ENCODE measurements at places on chromosomes 2 and 18. TPM values are rescaled to one million over a fixed set of nuclear protein-coding genes. Genes with fewer than 3 reads are reported as not detected.

The SLC16A14 gene
- total RNA-seq, result 0.72 TPM

The ACMSD gene
- not detected for total RNA-seq

The NTSR2 gene
- not detected for total RNA-seq

The SNRNP27 gene
- 54.4 TPM for total RNA-seq

The ANKRD30B gene
- total RNA-seq, result not detected

The GCG gene
- not detected for total RNA-seq

The OTOF gene
- total RNA-seq, result 59.9 TPM

The SLC35F5 gene
- total RNA-seq, result 25.8 TPM

The SETBP1 gene
- total RNA-seq, result 1.8 TPM

The MSH6 gene
- total RNA-seq, result 89.1 TPM

The COMMD1 gene
- 23.9 TPM for total RNA-seq

The CDK15 gene
- not detected for total RNA-seq

The ALPI gene
- total RNA-seq, result not detected

The LYG1 gene
- total RNA-seq, result 2.4 TPM

The ADAM17 gene
- 24.7 TPM for total RNA-seq

The ITGB6 gene
- total RNA-seq, result not detected

The ASXL3 gene
- total RNA-seq, result not detected

The MAP2 gene
- not detected for total RNA-seq

The TMEM17 gene
- not detected for total RNA-seq

The DSG4 gene
- not detected for total RNA-seq

The NAPG gene
- total RNA-seq, result 29.8 TPM

The FARP2 gene
- 17.7 TPM for total RNA-seq

The TRIM54 gene
- 0.19 TPM for total RNA-seq

The IL36G gene
- not detected for total RNA-seq

The LRRTM1 gene
- total RNA-seq, result not detected

The VSNL1 gene
- not detected for total RNA-seq

The DYNAP gene
- total RNA-seq, result not detected

The DLGAP1 gene
- total RNA-seq, result not detected

The ZNF516 gene
- total RNA-seq, result 8.0 TPM

The TAF4B gene
- 7.5 TPM for total RNA-seq

The ALLC gene
- not detected for total RNA-seq

The LAMA1 gene
- total RNA-seq, result not detected

The CDK5R2 gene
- not detected for total RNA-seq

The IMMT gene
- 122 TPM for total RNA-seq

The REG1B gene
- not detected for total RNA-seq

The C2orf15 gene
- total RNA-seq, result 2.3 TPM

The AQP12A gene
- not detected for total RNA-seq

The CTNNA2 gene
- total RNA-seq, result not detected

The RTP5 gene
- 0.60 TPM for total RNA-seq

The LRATD1 gene
- total RNA-seq, result not detected

The IL1B gene
- total RNA-seq, result not detected

The BOLL gene
- not detected for total RNA-seq

The SLC9A2 gene
- total RNA-seq, result not detected

The IL1R1 gene
- total RNA-seq, result not detected

The YWHAQ gene
- total RNA-seq, result 191 TPM
